ENCODE measurements at places on chromosomes 2 and 18.
A peak's percentile ranks its signal among the peaks of the same experiment; 100 is the strongest.

DNA sequence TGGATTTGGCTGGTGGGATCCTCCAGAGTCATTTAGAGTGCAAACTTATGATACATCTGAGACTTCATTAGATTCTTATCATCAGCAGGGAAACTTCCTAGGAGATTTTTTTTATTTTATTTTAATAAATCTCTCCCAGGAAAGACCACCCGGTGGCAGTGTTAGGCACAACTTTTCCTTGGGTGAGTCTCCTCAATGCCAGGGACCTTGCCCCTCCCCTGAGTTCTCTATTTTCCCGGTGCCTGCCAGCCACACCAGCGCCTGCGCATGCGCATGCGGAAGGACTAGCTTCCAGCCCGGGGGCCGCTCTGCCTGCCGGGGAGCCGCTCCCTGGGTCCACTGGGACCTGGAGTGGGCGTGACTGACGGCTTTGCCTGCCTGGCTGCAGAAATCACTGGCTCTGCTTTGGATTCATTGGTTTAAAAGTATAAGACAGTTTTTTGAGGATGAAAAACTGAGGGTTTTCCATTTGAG is 86.6 kb downstream of the TMEM182 start:
- DNase-seq: peak; percentile 91
- no peak overlapping the region for H3K27ac ChIP-seq
- H3K4me1 ChIP-seq: peaks cover 5% of the 10 kb centered on the region
- H3K4me3 ChIP-seq: no peak overlapping the region

DNA sequence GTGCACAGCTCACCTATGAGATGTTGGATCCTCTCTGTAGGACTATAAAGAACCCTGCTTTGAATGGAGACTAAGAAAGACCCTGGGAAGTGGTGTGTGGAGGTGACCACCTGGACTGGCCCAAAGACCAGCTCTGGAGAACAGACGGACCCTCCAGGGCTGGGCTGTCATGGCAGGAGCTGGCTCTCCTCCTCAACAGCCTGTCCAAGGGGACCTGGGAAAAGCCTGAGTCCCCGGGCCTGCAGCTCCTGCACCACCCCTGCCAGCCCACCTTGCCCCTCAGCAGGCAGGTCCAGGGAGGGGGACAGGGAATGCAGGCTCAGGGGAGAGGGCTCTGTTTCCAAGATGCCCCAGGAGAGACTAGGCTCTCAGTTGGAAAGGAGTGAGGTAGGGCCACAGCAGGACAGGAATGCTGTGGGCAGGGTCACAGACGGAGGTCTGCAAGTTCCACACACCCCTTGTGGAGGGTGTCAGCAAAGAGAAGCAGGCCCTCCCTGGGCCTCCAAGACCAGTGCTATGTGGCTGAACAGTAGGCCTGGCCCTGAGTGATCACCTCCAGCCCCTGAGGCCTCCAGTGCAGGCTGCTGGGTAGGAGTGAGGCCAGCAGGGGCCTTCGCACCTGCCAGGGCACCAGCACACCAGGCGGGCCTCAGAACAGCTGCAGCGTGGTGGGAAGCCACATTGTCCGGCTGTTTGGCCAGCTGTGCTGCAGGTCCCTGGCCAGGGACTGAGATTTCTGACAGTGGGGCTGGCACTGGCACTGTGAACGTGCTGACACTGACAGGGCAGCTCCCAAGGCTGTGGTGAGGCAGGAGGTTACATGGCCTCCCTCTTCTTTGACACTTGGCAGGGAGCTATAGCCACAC is 86.4 kb upstream of the OTOS start:
- H3K27me3 ChIP-seq: no peaks in the 10 kb centered on the region
- no peaks in the 10 kb centered on the region for H3K4me1 ChIP-seq

GRCh38 chr2:231535961-231536360 is 5.7 kb upstream of the NMUR1 start:
- no peak overlapping the region for H3K4me3 ChIP-seq
- peak; percentile 22 for DNase-seq
- no peaks in the 10 kb centered on the region for H3K4me1 ChIP-seq
- no peaks in the 10 kb centered on the region for H3K27me3 ChIP-seq
- no peak overlapping the region for H3K27ac ChIP-seq

- no peak for DNase-seq
- H3K36me3 ChIP-seq: peaks cover 19% of the 10 kb centered on the region
- no peak overlapping the region for H3K4me3 ChIP-seq
- H3K27me3 ChIP-seq: no peaks in the 10 kb centered on the region
- H3K27ac ChIP-seq: no peak overlapping the region
Measured at GRCh38 chr2:111127351-111127750, 6.6 kb downstream of the BCL2L11 start.

DNA sequence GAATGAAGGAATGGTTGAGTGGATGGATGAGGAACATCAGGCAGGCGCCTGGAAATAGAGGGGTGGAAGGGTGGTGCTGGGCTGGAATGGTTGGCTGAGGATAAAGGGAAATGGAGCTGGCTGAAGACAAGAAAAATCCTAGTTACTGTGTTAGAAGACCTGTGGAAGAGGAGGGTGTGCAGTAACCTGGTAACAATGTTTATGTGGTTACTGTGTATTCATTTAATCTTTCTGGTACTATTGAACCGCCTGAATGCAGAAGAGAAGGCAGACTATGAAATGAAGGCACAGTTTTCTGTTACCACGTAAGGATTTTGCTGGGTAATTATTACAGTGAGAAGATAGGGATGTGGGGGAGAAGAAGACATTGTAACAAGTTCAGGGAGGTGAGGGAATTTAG is 110.3 kb upstream of the MGAT5 start:
- H3K4me3 ChIP-seq: no peak overlapping the region
- H3K27me3 ChIP-seq: no peaks in the 10 kb centered on the region
- peaks cover 22% of the 10 kb centered on the region for H3K4me1 ChIP-seq
- no peak for DNase-seq

DNA sequence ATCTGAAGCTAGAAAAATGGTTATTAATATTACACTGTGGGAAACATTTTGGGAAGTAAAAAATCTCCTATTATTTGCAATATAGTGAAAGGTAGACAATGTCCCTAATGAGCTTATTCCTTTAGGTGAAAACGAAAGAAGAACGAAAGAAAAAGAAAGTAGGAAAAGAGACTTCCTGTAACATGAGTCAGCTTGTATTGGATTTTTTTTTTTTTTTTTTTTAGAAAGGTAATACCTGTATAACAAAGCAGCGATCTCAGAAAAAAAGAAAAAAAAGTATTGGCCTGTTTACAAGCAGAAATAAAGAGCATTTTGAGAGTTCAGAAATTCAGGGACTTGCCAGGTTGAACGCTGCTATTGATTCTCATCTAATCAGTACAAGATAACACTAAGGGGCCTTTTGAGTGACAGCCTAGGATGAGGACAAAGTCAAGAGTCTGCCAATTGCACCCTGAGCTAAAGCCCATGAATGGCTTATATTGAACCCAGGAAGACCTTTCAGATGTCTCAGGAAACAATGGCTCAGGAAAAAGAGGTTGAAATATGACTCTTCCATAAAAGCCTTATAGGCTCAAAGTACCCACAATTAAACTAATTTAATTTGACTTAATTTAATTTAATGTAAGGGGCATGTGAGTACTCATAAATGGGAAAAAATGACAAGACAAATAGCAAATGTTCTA is 615.6 kb upstream of the CDH2 start:
- H3K4me1 ChIP-seq: no peaks in the 10 kb centered on the region
- H3K27ac ChIP-seq: no peak overlapping the region
- DNase-seq: no peak
- no peaks in the 10 kb centered on the region for H3K36me3 ChIP-seq
